ENCODE measurements at places on chromosomes 12 and 14. TPM values are rescaled to one million over a fixed set of nuclear protein-coding genes. Genes with fewer than 3 reads are reported as not detected.

GRCh38 chr12:121949648-121950397 lies 31.4 kb downstream of the CFAP251 start:
- no peak for DNase-seq

CREBL2 gene
- 15.1 TPM for total RNA-seq

DNA sequence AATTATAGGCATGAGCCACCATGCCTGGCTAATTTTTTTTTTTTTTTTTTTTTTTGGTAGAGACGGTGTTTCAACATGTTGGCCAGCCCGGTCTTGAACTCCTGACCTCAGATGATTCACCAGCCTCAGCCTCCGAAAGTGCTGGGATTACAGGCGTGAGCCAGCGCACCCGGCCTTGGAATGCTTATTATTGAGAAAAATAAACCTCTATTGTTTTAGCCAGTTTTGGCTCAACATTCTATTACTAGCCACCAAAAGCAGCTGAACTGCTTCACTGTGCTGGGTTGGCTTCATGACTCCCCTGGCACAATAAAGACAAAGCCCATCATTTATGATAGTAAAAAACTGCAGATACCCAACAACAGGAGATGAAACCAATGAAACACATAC lies 93.5 kb upstream of the CEP83 start:
- DNase-seq = no peak

RHOJ gene
- total RNA-seq = 63.6 TPM

- DNase-seq = no peak
These were observed 36.2 kb downstream of the SYNE3 start for GRCh38 chr14:95480109-95480886.

- no peak for DNase-seq
These were observed 12.8 kb downstream of the ATP2B1 start for GRCh38 chr12:89695830-89696229.

DNA sequence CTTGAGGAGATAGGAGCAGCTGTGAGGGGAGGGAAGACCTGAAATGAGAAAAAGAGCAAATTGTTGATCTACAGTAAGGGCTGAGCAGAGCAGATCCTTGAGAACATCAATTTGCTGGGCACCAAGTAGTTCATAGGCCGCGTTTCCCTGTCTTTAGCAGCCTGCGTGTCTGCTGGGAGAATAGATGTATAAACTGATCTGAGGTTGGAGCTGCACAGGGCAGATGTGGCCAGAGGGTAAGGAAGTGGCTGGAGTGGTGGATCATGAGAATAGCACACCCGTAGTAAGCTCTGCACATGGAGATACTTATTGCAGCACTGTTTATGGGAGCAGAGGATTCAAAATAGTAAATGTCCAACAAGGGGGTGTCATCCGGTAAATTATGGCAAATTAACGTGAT lies 44.4 kb downstream of the NTF3 start:
- DNase-seq = no peak

SCNN1A gene
- total RNA-seq = 3.2 TPM

NKX2-1 gene
- not detected for total RNA-seq

DNA sequence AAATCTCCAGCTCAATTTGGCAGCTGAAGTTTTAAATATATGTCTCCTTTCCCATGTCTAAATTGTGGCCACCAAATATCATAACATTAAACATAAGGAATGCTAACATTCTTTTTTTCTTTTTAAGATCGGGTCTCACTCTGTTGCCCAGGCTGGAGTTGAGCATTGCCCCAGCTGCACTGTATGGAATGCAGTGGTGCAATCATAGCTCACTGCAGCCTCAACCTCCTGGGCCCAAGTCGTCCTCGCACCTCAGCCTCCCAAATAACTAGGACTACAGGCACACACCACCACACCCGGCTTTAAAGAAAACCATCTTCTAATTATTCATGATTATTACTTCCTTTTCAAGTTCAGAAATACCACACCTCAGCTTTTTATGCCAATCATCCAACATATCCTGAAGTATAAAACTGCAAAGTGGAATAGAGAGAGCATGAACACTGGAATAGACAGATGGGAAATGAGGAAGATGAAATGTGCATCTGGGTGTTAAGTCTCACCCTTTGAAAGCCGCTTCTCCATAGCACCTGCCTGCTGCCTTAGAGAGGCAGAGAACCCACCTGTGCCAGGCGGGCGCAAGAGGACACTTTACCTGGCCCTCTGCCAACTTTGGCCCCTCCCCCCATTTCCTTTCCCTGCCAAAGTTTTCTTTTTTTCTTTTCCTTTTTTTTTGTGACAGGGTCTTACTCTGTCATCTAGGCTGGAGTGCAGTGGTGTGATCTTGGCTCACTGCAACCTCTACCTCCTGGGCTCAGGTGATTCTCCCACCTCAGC lies 2.8 kb upstream of the EML1 start:
- no peak for DNase-seq

- DNase-seq = no peak
These were observed 91.3 kb downstream of the PHETA1 start for GRCh38 chr12:111277570-111277969.

DNA sequence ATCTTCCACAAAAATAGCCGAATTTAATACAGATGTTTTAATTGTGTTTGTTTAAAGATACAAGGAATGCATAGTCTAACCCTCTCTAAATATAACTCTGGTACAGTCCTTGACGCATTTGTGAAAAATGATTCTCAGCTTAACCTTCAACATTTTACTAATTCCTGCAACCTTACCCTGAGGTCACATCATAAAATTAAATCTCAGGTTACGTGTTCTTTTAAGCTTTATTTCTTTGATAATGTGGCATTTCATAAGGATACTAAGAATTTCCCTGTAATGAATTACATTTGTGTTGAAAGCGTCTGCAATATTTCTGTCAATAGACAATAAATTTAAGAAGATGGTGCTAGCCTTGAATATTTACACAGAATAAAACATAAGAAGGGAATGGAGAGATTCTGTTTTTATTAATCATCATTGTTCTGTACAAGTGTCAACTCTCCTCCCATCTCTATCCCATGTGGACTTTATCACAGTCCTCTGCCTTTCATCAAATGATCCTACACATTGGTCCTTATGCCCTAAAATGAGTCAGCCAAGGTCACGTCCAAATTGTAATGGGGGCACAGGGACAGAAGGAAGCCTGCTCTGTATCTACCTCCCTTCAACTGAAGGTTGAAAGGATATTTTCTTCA lies 769.3 kb upstream of the FLRT2 start:
- no peak for DNase-seq

DNA sequence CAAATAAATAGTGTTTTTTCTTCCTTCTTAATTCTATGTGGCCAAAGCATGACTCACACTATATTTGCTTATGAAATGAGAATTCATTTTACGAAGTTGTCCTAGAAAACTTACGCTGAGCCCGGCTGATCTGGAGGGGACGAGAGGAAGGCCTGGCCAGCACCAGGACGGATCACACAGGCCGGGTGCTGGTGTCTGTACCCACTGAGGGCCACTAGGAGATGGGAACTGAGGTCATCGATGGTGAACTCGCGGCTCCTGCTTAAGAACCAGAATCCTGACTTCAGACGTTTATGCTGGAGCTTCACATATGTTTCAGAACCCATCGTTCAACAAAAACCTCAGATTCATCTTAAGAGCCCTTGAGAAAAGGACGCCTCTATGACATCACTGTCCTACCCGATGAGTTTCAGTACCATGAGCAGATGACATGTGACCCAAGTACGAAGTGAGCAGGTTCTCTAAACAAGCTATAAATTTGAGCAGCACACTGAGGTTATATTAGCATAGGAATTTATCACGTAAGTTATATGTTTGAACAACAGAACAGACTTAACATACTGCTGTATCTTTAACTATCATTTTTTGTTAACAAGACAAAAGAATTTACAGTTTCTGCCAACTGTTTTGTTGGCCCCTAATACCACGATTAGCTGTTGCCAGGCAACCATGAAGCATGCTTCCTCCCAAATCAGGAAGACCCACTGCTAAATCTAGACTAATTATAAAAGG lies 111.9 kb downstream of the FOXN3 start:
- DNase-seq = no peak
